Activated T-cell treated with anti-CD3 and anti-CD28 coated beads for 48 hours (primary cell): ENCODE measurements at places on chromosomes 5 and 9.

DNA sequence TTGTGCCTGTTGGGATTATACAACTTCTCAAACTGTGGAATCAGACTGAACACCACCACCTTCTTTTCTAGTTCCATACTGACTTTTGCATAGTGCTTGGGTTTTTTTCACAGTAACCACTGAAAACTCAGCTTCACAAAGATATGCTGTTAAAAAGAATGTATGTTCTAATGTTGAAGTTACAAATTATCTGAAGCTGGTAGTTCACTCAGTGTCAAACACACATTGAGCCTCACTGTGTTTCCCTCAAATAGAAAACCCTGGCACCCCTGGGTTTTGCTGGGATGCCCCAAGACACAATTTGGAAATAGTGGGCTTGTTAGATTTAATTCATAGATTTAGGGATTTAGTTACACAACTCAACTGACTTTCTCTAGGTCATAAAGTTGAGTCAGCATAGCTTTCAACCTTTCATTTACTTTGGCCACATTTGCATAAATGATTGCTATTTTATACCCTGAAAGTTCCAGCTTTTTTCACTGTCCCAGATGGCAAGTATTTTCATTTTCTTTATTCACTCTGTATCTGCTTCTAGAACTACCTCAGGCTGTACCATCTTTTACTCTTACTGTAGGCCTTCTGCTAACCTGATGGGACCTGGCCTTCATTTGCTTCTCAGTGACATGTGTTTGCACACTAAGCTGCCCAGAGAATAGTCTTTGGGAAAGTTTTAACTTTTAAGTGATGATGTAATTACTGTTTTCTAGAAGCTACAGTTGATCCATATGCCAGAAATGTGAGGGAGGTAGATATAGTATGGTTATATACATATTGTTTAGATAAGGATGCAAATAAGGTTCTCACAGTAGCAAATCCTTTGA lies 115.1 kb downstream of the CDC42SE2 start:
- DNase-seq = no peak

DNA sequence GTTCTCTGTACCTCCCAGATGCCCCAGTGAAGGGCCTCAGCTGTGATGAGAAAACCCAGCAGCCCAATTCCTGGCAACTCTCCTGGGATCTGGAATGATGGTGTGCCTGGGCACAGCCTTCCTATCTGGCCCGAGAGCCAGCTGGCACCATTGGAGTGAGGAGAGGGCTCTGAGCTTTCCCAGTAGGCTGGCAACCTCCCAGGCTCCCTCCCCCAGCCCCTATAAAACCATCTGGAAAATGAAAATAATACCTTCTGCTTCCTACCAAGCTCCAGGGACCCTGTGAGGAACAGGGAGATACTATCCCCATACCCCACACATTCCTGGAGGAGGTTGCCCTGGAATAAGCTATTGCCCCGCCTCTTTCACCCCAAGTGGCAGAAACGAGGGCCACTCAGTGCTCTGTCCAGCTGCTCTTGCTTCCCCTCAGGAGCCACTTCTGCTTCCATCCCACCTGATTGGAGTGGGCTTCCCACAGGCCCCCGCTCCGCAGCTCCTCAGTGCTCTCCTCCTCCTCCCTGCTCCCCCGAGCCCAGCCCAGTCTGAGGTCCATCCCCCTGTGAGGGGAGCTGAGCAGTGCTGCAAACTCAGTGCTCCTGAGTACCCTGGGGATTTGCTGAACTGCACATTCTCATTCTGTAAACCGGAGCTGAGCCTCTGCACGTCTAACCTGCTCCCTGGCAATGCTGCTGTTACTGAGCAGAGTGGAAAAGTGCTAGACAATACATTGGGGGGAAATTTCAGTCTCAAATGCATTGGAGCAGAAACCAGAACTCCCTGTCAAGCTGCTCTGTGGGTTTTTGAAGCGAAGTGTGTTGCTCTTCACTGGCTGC lies 74.7 kb downstream of the THBS4 start:
- no peak for DNase-seq

DNA sequence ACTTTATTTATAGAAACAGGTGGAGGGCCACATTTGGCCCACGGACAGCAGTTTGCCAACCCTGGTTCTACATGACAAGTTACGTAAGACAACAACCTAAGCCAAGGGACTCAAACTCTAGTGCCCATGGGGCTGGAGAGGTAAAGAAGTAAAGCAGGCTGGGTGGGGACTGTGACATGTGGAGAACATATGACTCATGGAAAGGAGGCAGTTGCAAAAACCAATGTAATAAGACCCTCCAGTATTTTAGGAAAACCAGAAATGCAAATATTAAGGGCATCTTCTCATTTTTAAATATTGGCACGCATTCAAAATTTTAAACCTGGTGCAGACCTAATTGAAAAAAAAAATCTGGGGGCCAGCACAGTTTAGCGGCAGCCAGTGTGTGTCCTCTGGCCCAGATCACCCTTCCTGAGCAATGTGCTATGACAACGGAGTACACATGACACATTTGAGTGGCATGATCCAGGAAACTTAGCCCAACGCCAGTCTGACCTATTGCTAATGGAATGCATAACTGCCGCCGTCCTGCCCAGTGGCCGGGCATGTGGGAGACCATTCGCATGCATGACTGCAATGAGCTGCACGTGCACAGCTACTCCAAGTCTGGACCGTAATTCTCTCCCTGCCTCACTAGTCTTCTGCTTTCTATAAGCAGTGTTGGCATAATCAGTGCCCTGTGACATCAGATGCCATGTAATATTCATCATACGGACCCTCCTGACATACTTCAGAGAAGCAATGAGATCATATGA lies 97.2 kb downstream of the SH3TC2 start:
- no peak for DNase-seq

DNA sequence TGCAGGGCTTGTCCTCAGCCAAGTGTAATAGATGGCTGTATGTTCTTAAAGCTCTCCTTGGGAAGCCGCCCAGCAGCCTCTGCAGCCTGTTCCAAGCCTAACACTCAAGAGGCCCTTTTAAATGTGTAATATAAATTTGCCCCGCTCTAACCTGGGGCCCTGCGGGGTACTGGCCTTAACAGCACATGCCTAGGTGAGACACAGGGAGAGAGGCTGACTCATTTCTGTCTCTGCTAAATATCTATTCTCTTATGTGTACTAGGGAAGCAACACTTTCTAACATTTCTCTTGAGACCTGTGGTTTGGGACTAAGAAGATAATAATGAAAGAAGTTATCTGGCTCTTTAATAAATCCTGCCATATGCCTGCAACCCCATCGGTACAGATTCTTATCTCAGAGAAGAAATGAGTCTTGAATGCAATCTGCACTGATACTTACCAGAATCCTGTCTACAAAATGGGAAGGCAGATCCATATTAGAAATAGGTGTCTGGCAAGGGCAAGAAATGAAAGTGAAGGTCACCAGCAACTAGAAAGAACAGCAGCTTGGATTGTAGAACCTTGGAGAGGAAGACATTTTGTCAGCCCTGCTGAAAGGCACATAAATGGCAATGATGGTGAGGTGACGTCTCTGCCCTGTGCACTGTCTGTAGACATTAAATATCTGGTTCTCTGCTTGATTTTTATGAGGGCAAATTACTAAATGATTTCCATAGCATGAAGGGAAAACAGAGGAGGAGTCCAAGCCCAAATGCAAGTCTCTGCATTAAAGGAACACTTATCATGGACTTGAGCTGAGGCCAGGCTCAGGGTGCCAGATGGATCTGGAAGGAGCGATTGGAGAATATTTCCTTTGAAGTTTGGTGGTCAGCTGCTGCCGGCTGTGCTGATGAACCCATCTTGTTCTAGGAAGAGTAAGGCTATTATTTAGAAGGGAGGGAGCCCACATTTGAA lies 14.5 kb upstream of the TGFBI start:
- DNase-seq = no peak

- no peak for DNase-seq
These were observed 5.5 kb downstream of the FSTL4 start for GRCh38 chr5:133606835-133607234.

DNA sequence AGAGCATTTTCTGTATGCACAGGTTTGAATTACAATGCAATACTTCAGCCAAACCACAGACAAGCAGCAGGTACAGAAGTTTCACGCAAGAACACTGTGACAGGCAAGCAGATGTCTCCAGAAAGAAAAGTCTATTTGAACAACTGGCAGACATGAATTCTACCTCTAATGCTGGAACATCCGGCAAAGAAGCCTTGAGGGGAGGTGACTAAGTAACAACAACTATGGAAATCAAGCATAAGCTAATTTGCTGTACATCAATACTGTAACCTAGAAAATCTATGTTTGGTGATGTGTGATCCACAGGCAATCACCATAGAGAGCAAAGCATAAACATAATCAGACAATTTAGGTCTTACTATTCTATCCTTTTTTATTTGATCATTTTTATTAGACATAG lies 65.5 kb downstream of the PLK2 start:
- no peak for DNase-seq

- DNase-seq = no peak
These were observed 402.4 kb downstream of the ARHGEF28 start for GRCh38 chr5:74028406-74028805.

GRCh38 chr5:37667846-37668245 lies 172.0 kb downstream of the GDNF start:
- DNase-seq = no peak
